Stomach (tissue), 19 donors: ENCODE measurements at places on chromosomes 6 and 20. TPM values are rescaled to one million over a fixed set of nuclear protein-coding genes. Genes with fewer than 3 reads are reported as not detected.
A peak's percentile ranks its signal among the peaks of the same experiment; 100 is the strongest.

TNNC2 gene
- total RNA-seq = not detected

DNA sequence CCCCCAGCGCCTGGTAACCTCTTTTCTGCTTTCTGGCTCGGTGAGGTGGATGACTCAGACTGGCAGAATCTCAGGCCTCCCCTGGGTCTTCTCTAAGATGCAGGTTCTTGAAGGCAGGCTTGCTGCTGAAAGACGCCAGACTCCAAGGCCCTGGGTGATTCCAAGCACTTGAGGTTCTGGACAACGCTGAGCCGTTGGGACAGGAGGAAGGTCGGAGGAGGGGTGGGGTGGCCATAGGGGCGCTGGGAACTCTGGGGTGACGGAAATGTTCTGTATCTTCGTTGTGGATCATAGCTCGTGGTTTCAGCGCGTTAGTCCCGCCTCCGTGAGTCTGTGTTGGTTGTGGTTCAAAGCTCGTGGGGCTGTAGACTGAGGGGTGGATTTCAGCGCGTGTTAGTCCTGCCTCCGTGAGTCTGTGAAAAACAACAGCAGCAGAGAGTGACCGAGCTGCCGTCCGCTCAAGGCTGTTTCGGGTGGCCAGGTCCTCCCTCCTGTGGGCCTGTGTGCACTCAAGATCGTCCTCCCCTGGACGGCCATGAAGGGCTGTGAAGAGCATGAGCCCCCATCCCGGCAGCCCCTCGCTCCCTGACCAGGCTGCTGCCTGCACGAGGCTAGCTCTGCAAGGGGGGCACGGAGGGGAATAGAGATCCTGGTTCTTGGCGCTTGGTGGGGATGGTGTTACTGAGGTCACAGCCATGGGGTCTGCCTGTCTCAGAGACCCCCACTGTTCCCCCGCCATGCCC lies 7.7 kb downstream of the NTSR1 start:
- no peak for DNase-seq
- H3K4me1 ChIP-seq = peaks cover 19% of the 10 kb centered on the region
- H3K36me3 ChIP-seq = no peaks in the 10 kb centered on the region
- no peak overlapping the region for H3K4me3 ChIP-seq

HEY2 gene
- total RNA-seq = 1.7 TPM

HLA-DMB gene
- not detected for total RNA-seq

PI3 gene
- 90.4 TPM for total RNA-seq

SEMG1 gene
- not detected for total RNA-seq

OR2J3 gene
- not detected for total RNA-seq

DNA sequence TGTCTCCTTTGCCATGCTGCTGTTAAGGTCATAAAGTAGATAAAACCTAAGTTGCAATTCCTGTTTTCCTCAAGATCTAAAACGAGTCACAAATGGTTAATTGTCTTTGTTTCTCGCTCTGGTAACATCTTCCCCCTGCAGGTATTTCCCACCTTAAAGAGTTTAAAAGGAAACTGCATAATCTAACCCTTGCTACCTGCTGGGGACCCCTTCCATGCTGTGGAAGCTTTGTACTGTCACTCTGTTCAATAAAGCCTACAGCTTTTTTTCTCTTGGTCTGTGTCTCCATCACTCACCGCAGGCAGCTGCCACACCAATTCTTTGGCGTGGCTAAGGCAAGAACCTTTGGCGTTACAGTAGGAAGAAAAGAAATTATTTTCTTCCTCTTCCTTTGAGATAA lies 117.7 kb upstream of the GJE1 start:
- no peaks in the 10 kb centered on the region for H3K4me1 ChIP-seq
- H3K4me3 ChIP-seq = no peak overlapping the region
- H3K27ac ChIP-seq = no peak overlapping the region
- no peaks in the 10 kb centered on the region for H3K27me3 ChIP-seq
- no peak for DNase-seq

DNA sequence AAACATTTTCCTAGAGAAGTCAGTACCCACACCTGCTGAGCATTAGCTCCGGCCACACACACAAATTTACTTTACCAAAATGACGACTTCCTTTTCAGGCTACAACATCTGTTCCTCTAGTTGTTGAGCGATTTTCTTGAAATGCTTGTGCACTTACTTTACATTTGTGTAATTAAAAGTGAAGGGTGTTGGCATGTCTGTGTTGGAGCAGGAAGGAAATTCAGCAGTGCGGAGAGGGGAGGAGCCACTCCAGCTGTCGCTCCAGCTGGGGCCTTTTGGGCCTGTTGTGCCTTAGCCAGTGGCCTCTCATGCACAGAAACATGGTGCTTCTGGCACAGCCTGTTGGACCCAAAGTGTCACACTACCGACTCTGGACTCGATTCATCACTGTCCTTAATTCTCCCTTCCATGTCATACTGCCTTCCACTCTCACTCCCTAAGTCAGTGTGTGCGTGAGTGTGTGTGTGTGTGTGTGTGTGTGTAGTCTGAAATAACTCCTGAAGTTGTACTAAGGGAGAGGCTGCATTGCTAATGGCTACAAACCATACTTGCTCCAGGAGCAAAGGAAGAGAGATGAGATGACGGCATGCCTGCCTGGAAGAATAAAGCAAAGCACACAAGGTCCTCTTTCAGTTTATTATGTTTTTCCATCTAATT lies 191.8 kb upstream of the ARG1 start:
- no peaks in the 10 kb centered on the region for H3K4me1 ChIP-seq
- no peak overlapping the region for H3K4me3 ChIP-seq
- H3K27me3 ChIP-seq = no peaks in the 10 kb centered on the region
- no peaks in the 10 kb centered on the region for H3K36me3 ChIP-seq
- DNase-seq = peak; percentile 58

RFX6 gene
- 1.3 TPM for total RNA-seq

DNA sequence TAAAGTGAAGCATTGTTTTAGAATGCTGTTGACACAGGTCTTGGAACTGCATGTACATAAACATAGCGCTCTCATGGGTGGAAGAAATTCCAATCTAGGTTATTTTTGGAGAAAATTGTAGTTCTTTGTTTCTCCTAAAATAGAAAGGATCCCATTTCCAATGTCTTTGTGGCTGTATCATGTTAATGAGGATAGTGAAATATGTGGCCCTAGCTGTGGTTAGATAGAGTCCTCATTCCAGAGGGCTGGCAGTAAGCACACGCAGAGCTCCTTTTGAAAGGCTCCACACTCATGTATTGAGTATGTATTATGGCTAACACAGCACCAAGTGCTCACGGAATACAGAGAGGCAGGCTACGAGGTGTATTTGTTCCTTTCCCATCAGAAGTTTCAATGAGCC lies 60.9 kb downstream of the SNRNP48 start:
- no peak overlapping the region for H3K4me3 ChIP-seq
- no peak for DNase-seq
- H3K27ac ChIP-seq = no peak overlapping the region
- H3K36me3 ChIP-seq = no peaks in the 10 kb centered on the region

TMEM74B gene
- 0.45 TPM for total RNA-seq

GRCh38 chr6:30683980-30684338 lies 2.5 kb downstream of the PPP1R18 start:
- H3K36me3 ChIP-seq = peaks cover 11% of the 10 kb centered on the region
- H3K27me3 ChIP-seq = no peaks in the 10 kb centered on the region
- peak overlapping the region; percentile 80 for H3K4me3 ChIP-seq
- no peak for DNase-seq

DNA sequence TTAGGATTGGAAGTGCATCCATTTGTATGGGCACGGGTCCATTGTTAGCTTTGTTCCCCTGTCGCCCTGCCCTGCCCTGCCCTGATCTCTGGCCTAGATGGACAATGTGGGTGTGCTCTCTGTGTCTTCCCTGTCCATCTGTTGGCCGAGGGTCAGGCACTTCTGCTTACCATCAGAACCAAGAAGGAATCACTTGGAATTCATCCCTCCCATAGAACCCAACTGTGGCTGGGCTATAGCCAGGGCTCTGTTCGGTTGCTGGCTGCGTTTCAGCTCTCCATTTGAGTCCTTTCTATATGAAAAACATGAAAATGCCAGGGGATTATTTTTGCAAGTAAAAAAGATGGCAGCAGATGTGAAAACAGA lies 26.6 kb upstream of the TULP4 start:
- no peak overlapping the region for H3K4me3 ChIP-seq
- peaks cover 8% of the 10 kb centered on the region for H3K4me1 ChIP-seq
- DNase-seq = no peak
- no peaks in the 10 kb centered on the region for H3K36me3 ChIP-seq
- no peaks in the 10 kb centered on the region for H3K27me3 ChIP-seq

GRCh38 chr6:158028876-158029275 lies 47.2 kb downstream of the SYNJ2 start:
- H3K4me3 ChIP-seq = no peak overlapping the region
- H3K27ac ChIP-seq = no peak overlapping the region
- DNase-seq = no peak

EDN3 gene
- 2.0 TPM for total RNA-seq

GRCh38 chr20:219290-220115 lies 7.6 kb upstream of the DEFB129 start:
- no peaks in the 10 kb centered on the region for H3K4me1 ChIP-seq
- H3K36me3 ChIP-seq = no peaks in the 10 kb centered on the region
- H3K27ac ChIP-seq = no peak overlapping the region
- no peak overlapping the region for H3K4me3 ChIP-seq

GHRH gene
- not detected for total RNA-seq

DNA sequence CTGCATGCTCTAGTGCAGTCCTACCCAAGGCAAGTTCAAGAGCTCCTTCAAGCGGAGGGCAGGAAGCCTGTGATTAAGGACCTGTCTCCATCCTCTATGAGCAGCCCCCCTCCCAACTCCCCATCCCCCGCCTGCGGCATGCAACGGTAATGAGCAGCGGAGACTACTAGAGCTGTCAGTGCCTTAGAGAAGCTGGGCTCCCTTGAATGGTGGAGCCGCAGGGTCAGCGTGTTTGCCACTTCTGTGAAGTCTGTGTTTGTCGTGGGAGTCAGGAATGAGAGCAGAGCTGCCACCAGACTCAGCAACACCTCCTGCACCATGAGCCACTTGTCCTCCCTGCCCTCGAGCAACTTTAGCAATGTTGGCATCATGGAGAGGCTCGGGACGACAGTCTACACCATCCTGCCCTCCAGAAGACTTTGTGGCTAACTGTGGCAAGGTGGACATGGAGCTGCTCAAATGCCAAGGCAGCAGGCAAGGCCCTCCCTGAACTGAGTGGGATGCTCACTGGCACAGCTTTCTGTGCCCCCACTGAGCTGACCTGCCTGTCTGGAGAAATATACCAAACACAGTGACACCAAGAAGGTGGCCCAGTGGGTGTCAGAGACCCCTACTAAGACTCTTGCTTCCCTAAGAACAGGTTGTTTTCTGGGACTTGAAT lies 23.8 kb upstream of the SYNDIG1 start:
- DNase-seq = no peak
- H3K4me1 ChIP-seq = no peaks in the 10 kb centered on the region
- no peak overlapping the region for H3K4me3 ChIP-seq
- no peak overlapping the region for H3K27ac ChIP-seq
- H3K36me3 ChIP-seq = no peaks in the 10 kb centered on the region

GRCh38 chr6:39209360-39209811 lies 19.9 kb downstream of the KCNK5 start:
- no peaks in the 10 kb centered on the region for H3K27me3 ChIP-seq
- DNase-seq = no peak
- H3K4me3 ChIP-seq = no peak overlapping the region
- no peaks in the 10 kb centered on the region for H3K36me3 ChIP-seq
- H3K4me1 ChIP-seq = peaks cover 48% of the 10 kb centered on the region
- H3K27ac ChIP-seq = peak overlapping the region; percentile 82
